ENCODE measurements at places on chromosomes 5 and 9.
A peak's percentile ranks its signal among the peaks of the same experiment; 100 is the strongest.

- DNase-seq: no peak
Observed at GRCh38 chr5:123154886-123155445, 65.9 kb downstream of the PRDM6 start.

- DNase-seq: no peak
Observed at GRCh38 chr9:128275198-128276007, at the start of gene GOLGA2. GOLGA2 (minus strand) TSS chr9:128276007; CDS start chr9:128275976, 31 bp downstream.

- DNase-seq: no peak
Observed at GRCh38 chr9:20043035-20043434, 254.2 kb upstream of the SLC24A2 start.

GRCh38 chr5:167923396-167923795 lies 368.0 kb upstream of the WWC1 start:
- DNase-seq: no peak

DNA sequence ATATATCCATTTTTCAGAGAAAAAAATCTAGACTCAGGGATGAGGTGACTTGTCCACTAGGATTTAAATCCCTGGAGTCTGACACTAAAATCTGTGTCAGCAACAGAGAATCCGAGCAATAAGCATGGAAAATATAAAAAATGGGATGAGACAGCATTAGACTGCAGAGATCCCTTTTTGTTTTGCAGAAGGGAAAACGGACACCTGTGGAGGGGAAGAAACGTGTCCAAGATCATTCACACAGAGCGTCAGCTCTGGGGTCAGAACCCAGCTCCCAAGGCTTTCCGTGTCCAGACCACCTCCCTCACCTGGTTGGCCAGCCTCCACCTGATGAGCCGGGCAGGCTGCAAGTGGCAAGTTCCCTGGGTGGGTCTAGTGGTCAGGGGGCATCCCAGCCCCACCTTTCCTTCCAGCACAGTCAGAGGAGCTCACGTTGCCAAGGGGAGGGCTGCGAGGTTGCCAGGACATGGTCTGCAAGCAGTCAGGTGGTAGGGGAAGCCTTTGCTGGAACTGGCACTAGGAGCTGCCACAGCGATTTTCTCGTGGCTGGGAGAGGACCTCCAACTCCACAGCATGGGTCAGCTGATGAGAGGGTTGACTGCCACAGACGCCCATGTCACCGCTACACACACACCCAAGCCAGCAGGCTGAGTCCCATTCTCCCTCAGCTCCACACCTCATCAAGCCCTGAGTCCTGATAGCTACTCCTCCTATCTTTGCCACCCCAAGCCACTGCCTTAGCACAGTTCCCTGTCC lies 65.9 kb upstream of the CPLX2 start:
- DNase-seq: no peak

DNA sequence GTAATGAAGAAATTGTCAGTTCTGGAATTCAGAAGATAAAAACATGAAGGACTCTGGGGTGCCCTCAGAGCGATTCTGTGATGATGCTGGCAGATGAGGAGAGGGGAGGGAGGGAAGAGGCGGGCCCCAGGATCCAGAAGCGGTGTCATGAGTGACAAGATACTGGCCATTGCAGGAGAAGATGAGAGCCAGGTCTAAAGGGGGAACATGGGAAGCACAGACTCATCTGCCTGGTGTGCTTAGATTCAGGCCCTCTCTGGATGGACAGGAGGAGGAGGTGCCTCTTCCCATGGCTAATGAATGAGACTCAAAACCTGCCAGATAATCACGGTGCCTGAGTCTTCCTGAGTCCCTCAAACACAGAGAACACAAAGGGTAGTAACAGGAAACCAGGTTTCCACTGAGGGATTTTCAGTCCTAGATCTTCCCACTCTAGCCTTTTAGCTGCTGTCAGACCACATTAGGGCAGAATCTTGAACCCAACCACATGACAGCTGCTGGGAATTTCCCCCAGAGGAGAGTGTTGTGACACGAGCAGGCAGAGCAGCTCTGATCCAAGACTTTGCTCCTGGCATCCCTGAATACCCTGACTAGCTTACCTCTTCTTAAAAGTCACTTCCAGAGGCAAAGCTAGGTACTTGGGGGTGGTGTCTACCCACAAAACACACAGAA lies 28.2 kb upstream of the HSPA9 start:
- DNase-seq: no peak

DNA sequence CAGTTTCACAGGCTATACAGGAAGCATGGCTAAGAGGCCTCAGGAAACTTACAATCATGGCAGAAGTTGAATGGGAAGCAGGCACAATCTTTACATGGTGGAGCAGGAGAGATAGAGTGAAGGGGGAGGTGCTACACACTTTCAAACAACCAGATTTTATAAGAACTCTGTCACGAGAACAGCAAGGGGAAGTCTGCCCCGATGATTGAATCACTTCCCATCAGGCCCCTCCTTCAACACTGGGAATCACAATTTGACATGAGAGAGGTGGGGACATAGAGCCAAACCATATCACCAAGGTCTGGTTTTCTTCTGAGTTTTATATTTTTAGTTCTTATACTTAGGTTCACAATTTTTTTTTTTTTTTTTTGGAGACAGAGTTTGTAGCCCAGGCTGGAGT lies 16.1 kb downstream of the ZCCHC9 start:
- DNase-seq: no peak

DNA sequence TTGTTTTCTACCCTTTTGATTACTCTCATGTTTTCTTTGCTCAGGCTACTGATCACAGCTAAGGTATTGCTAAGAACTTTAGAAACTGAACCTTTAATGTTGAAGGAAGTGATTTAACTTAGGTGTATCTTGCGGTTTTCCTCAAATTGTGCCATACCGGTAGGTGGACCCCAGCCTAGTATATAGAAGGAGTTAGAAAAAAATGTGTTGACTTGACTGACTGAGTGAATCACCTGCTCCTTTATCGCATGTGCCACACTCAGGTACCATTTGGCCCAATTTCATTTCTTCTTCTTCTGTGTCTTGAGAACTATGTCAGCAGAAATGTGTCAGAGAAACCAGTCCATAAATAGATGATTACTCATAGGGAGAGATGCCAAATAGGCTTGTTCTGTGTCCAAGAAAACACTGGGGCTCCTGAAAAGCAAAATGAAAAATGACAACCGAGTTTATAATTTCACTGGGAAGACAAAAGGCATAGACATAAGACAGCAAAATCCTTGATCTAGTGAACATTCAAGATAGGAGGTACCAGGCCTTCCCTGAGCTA lies 19.4 kb downstream of the PLPPR1 start:
- no peak for DNase-seq

DNA sequence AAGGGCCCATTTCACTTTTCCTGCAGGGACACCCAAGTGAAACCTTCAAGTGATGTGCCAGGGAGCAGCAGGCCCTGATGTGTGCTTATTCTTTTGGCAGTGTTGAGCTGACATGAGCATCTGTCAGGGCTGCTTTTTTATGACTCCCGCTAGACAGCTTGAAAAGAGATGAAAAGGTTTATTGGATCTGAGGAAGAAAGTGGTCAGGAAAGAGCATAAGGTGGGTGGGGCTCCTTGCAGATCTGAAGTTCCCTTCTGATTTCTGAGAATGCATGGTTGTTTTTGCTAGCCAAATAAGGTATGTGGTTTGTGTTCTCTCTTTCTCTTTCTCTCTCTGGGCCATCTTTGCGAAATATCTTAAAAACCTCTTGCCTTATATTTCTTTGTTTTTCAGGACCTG lies 316.1 kb downstream of the DMRT2 start:
- DNase-seq: no peak

- peak; percentile 43 for DNase-seq
Observed at GRCh38 chr5:39175273-39175955, 43.9 kb downstream of the FYB1 start.

DNA sequence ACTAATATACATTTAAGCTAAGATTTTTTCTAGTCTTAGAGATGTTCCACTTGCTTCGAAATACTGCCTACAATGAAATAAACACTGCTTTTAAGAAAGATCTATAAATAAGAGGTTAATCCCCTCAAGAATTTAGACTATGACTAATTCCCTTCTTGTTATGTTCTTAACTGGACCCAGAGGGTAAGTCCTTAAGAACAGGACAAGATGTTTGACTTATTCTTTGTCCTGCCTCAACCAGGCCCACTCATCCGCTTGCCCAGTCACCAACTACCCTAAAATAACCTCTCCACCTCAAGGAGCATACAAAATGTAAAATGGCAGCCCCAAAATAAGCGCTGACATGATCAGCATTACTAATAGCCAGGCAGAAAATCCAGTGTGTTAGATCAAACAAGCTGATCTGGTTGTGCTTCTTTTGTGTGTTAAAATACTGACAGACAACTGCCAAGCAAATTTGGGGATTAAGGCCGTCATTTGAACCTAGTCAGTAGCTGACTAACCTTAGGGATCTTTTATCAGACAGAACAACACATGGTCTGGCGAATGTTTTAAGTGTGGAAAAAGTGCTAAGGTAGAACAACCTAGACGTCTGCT lies 93.7 kb upstream of the SMC5 start:
- no peak for DNase-seq

DNA sequence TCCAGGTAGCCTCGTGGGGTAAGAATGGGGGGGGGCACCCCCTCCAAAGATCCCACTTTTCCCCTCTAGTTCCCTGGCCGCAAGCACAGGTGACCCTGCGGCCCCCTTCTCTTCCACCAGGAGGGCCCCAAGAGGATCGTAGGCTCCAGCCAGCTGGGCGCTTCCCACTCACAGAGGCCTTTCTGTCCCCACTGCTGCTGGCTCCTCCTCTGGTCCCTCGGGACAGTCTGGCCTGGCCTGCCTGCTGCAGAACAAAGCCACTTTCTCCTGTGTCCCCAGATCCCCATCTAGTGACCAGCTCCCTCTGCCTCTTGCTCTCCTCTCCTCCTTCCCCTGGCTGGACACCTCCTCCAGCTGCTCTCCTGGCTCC lies 534 bp upstream of the SAPCD2 start:
- DNase-seq: no peak

GRCh38 chr5:111132076-111132475 lies 39.9 kb downstream of the WDR36 start:
- DNase-seq: no peak

DNA sequence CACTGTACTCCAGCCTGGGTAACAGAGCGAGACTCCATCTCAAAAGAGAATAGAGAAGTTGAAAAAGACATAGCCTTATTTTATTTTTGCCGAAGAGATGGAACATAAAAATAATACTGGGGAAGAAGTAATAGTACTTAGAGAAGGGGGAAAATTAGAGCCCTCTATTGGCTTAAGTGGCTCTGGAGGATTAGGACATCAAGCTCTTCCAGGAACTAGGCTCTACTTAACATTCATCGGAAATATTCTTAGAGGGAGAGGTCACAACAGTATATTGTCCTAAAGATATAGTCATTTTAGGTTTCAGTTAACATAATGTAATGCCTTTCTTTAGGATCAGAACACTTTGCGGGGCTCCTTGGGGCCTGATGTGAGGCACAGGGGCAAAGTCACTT lies 86.0 kb upstream of the PLPP1 start:
- DNase-seq: no peak

GRCh38 chr9:129934780-129935179 lies 99.5 kb downstream of the USP20 start:
- no peak for DNase-seq

DNA sequence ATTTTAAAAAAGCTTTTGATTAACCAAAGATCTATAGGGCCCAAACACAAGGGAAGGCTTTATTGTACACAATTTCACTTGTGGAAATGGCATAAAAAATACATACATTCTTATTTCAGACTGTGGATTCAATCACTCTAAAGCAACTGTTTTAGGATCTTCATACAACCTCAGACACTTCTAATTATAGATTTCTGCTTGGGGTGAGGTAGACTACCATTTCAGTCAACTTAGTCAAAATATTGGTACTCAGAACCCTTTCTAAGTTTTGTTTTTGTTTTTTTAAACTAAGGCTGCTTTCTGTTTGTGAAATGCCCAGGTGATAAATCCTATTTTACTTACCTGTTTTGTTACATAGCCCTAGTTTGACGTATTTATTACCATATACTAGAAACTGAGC lies 284.5 kb upstream of the RASA1 start:
- DNase-seq: no peak

DNA sequence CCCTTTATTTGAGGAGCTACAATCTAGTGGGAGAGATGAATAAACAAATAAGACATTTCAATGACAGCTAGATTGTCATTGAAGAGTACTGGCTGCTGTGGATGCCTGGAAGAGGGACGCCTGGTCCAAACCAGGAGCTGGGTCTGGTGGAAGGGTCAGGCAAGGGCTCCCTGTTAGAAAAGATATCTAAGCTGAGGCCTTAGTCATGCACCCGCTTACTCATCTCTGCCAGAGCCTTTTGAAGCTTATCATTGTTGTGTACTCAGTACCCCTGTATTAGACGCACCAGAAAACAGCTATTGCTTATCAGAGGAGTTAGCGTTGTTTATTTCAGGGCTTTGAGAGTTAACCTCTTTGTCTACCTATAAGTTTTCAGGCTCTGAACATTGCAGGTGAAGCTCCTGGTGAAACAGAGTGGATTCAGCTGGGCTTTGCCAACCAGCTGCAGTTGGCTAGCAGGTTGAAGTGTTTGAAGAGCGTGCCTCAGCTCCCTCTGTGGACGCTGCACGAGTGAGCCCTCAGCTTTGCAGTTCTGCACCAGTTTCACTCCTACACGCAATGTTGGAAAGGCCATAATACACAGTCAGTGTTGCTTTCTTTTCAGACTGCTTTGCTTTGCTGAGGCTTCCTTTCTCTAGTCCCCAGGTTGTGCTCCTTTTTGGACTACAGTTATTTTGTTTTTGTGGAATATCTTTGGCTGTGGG lies 5.6 kb upstream of the GPR151 start:
- DNase-seq: no peak

GRCh38 chr9:18520416-18521047 lies 46.6 kb downstream of the ADAMTSL1 start:
- no peak for DNase-seq

All from activated CD4-positive, alpha-beta T cell treated with anti-CD3 and anti-CD28 coated beads for 24 hours (primary cell).